ENCODE measurements at places on chromosomes 4 and X. TPM values are rescaled to one million over a fixed set of nuclear protein-coding genes. Genes with fewer than 3 reads are reported as not detected.
A peak's percentile ranks its signal among the peaks of the same experiment; 100 is the strongest.

GRCh38 chr4:84481077-84481859, 17.8 kb downstream of the NKX6-1 start:
- no peak for DNase-seq

DNA sequence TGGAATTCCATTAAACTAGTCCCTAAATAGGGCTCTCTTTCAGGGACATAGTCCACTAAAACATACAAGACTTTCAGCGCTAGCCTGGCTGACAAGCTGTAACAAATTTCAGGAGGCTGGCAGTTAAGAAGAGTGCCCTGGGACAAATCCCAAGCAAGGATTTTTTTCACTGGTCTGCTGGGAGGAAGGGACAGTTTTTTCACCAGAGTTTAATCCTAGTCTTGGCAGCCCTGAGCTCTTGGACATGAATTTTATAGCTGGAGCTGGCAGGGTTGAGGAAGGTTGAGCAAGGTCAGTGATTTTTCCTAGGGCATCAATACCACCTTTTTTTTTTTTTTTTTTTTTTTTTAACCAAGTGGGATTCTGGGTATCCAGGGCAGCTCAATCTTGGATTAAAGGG, 184.4 kb downstream of the SH2D1A start:
- DNase-seq: no peak

GRCh38 chr4:13543839-13544605, at the start of gene NKX3-2:
Gene NKX3-2, minus strand, starts transcription at chr4:13544508. Its CDS starts 94 bp downstream, at chr4:13544414.
- no peak for DNase-seq

NUP62CL gene
- 0.20 TPM for total RNA-seq

DNA sequence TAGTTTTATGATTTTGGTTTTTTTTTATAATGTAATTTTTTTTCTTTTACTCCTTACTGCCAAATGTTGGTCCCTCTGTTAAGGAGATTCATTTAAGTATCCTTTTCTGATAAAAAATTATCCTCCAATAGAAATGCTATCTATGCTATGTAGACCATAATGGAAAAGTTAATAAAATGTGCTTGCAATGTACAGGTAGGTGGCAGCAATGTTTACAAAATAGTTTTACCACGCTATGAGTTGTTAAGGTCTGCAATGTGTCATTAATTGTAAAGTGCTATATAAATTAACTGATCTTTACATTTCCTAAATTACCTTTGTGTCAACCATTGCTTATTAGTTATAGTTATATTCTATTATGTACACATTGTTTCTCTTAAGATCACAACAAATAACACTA, 3.8 kb upstream of the CENPC start:
- no peak for DNase-seq

GRCh38 chr4:6440506-6441201, 31.8 kb downstream of the PPP2R2C start:
- no peak for DNase-seq

AKAP4 gene
- total RNA-seq: not detected

GRCh38 chr4:128386761-128387599, 99.4 kb upstream of the PGRMC2 start:
- peak; percentile 64 for DNase-seq

DNA sequence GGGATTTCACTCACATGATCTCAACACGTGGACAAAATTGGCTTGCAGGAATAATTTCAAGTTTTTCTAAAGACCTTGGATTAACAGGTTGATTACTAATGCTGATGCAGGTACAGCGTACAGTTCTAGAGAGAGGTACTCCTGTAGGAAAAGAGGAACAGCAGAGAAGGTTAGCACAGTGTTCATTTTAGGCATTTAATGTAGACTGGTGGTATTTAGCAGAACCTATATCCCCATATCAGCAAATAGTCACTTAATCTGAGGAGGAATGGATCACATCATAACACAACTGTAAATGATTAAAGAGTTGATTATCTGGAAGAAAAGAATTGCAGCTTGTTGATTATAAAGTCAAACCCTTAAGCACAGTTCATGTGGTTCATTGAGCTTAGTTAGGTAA, 620 bp downstream of the CXCL10 start:
- no peak for DNase-seq

- DNase-seq: no peak
Measured at GRCh38 chrX:47629419-47630200, at the start of gene CFP. Gene CFP, minus strand, starts transcription at chrX:47629930. Its CDS starts 86 bp downstream, at chrX:47629844.

ENAM gene
- total RNA-seq: not detected

DNA sequence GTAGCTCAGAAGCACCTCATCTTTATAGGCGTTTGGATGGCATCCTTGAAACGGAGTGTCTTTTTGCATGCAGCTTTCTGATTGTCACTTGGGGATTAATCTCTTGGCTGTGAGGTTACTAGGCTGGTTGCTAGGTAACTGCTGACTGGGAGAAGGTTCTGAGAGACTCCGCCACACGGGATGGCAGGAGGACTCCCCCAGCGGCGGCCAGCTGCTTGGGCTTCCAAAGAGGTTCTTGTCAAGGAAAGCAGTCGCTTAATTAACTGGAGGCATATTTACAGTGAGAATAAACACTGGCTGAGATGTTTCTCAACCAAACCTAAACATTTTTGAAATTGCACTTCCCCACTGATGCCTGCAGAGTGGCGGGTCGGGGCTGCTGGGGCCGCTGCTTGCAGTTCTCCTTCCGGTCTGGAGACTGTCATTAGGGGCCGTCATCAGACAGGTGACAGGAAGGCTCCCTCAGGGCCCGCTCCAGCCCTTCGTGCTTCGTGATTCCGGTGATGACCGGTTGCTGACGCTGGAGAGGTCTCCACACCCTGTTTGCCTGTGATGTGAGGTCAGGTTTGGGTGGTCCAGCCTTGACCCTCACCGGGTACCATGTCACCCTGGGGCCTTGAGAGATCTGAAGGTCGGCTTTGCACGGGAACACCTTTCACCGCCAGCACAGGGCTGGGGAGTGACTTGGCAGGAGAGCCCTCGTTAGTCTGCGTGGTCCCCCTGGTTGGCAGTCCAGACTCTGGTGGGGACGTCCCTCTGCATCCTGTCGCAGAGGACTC, 9.1 kb downstream of the NSG1 start:
- DNase-seq: no peak

KIF4A gene
- total RNA-seq: 13.9 TPM

DNA sequence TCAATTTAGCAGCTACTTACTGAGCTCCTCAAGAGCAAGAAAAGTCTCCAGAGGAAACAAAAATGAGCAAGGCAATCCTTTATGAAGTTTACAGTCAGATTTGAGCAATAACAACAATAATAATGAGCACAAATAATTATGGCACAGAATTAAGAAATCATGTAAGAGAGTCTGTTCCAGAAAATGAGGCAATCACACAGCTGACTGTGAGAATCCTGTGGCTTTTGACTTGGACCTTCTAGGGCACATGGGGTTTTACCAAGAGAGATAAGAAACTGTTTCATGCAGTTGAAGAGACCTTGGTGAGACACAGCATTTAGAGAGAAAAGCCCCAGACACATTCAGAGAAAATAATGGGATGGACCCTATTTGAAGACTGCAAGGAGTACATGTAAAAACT, 362.6 kb upstream of the MAGEB2 start:
- no peak for DNase-seq
